ENCODE measurements at places on chromosomes 16 and 17.

DNA sequence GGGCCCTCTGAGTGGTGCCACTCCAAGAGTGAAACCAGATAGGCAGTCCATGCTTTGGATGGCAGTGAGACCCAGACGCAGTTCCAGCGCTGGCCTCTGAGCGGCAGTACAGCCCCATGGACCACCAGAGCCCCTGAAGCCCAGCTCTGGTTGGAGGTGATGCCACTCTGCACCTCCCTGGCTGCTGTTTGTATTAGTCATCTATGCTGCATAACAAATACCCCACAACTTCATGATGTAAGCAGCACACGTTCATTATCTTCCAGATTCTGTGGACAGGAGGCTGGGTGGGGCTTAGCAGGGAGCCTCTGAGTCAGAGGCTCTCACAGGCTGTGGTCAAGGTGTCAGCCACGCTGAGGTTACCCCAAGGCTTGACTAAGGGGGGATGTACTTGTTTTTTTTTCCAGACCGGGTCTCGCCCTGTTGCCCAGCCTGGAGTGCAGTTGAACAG is 5.1 kb upstream of the NME4 start:
- DNase-seq = peak; percentile 60

DNA sequence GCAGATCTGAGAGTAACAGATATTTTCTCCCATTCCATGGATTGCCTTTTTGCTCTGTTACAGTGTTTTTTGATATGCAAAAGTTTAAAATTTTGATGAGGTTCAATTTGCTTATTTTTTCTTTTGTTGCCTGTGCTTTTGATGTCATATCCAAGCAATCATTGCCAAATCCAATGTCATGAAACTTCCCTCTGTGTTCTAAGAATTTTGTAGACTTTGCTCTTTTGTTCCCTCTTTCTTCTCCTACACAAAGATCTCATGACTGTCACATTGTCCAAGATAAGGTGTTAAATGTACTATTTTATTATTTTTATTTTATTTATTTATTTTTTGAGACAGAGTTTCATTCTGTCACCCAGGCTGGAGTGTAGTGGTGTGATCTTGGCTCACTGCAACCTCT is 18.9 kb upstream of the KCNH6 start:
- DNase-seq = no peak

- DNase-seq = no peak
Measured at GRCh38 chr16:69559164-69559563, 6.6 kb upstream of the NFAT5 start.

- DNase-seq = no peak
Measured at GRCh38 chr17:65071861-65072260, 15.3 kb upstream of the GNA13 start.

- DNase-seq = no peak
Measured at GRCh38 chr17:19376811-19377210, 1.5 kb upstream of the MAPK7 start.
